Stimulated activated CD4-positive, alpha-beta T cell treated with anti-CD3 and anti-CD28 coated beads, Interleukin-12 subunit alpha, Interleukin-12 subunit beta, amount 100 ng/mL, for 24 hours (primary cell): ENCODE measurements at places on chromosomes 11 and 22.

- DNase-seq = peak; percentile 78
These were observed 7.7 kb downstream of the RIN1 start for GRCh38 chr11:66328302-66329144.

GRCh38 chr11:97794876-97795275, 1225.9 kb upstream of the CNTN5 start:
- no peak for DNase-seq

DNA sequence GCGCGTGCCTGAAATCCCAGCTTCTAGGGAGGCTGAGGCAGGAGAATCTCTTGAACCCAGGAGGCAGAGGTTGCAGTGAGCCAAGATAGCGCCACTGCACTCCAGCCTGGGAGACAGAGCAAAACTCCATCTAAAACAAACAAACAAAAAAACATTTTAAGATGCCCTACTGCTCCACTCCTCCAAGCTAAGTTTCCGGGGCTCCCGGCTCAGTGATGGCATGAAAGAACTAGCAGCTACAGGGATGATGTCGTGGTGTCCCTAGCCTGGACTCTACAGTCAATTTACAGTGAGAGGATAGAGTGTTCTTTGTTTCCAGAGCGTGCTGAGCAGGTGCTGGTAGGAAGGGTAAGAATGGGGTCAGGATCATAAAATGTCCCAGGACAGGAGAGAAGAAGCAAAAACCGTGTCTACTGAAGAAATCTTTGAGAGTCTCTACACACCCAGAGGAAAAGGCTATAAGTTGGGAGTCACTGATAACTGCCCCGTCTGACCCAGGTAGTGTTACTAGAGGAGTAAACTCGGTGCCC, 1.2 kb upstream of the ZBTB3 start:
- no peak for DNase-seq

DNA sequence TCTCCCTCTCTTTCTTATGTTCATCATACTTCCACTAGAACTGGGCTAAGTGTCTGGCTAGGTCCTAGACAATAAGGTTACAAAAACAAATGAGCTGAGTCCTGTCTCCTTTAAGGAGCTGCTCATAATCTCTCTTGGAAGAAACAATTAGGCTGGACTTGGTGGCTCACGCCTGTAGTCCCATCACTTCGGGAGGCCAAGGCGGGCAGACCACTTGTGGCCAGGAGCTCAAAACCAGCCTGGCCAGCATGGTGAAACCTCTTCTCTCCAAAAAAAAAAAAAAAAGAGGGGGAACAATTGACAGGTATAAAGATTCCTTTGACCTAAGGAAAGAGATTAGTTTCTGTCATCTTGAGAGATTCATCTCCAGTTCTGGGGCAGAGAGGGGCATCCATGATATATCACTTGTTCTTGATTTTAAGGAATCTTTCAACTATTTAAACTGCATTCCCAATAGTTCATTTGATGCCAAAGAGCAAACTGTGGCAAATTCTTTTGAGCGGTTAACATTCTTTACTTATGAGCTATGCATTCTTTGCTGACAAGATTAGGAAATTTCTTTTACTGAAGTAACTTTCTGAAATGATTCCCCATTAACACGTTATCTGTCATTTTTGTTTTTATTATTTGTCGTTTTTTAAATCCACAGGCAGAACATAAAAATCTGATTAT, 125.5 kb downstream of the C11orf87 start:
- no peak for DNase-seq

DNA sequence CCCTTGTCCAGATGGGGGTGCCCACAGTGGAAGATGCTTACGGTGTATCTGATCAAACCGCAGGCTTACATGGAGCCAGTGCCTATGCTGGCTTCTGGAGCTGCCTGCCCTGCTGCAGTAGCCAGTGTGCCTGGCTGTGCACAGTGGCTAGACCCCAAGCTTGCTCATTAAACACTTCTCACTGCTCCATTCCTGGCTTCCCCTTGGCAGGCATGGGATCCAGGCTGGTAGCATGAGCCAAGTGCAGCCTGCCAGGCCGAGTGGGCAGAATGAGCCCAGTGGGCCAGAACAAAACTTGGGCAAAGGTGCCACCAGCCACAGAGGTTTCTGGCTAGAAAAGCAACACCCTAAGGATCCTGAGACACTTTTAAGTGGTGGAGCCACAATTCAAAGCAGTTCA, 55.4 kb upstream of the B3GNT6 start:
- DNase-seq = no peak

DNA sequence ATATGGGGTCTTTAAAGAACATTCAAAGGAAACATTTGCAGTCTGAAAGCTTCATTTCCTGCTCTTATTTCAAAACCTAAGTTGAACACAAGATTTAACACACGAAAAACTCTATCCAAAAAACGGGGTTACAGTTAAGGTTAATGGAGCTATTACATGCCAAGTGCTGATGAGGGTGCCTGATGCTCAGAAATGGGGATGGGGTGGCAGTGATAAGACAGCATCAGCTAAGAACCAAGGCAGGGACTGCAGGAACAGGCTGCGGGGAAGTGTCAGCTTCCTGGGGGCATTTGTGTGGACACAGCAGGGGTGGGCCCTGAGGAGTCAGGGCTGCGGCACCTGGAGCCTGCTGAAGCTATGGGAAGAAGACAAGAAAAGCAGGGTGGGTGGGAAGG, 12.2 kb downstream of the DGCR2 start:
- DNase-seq = no peak

- DNase-seq = no peak
These were observed 96.8 kb downstream of the TTC28 start for GRCh38 chr22:28582806-28583205.

DNA sequence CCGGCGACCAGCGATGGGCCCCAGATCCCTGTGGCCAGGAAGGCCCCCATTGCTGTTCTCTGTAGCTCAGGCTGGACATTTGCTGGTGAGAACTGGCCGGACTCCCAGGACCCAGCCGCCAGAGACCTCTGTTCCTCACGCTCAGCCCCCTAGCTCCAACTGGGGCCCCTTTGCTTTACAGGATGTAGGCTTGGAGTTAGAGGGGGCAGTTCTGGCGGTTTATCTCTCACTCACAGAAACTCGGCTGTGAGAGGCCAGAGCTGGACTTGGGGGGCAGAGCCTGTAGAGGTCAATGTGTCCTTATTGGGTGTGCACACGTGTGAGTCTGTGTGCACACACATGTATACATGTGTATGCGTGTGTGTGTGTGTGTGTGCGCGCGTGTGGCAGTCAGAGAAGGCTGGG, 502 bp downstream of the SMIM38 start:
- DNase-seq = no peak
